EL (cell line): ENCODE measurements at places on chromosomes 12 and 14.
A peak's percentile ranks its signal among the peaks of the same experiment; 100 is the strongest.

DNA sequence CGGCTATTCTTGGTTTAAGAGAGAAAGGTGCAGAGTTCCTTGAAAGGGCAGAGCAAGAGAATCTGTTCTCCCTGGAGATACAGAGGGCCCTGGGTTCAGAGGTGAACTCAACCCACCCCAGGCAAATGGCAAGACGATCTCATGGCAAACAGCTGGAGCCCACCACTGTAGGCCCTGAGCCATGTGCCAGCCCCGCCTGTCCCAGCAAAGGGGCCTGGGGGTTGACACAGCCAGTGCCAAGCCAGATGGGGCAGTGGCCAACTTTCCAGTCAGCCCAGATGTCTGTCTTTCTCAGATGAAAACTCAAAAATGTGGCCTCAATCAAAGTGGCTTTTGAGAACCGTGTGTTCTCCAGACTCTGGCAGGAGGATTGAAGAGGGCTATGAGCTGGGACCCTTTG is 51.8 kb downstream of the ISCA2 start:
- no peak for DNase-seq

- DNase-seq = no peak
Observed at GRCh38 chr14:30295980-30296379, 263.0 kb upstream of the G2E3 start.

- DNase-seq = no peak
Observed at GRCh38 chr14:103089386-103090335, 4.9 kb upstream of the EXOC3L4 start.

- peak; percentile 43 for DNase-seq
Observed at GRCh38 chr12:66860752-66861750, 182.2 kb upstream of the GRIP1 start.

- DNase-seq = peak; percentile 64
Observed at GRCh38 chr12:95943330-95943842, at the start of gene AMDHD1. Gene AMDHD1, plus strand, starts transcription at chr12:95943331. Its CDS starts 68 bp downstream, at chr12:95943399.

- DNase-seq = no peak
Observed at GRCh38 chr12:58268069-58268468, 326.7 kb downstream of the ATP23 start.

DNA sequence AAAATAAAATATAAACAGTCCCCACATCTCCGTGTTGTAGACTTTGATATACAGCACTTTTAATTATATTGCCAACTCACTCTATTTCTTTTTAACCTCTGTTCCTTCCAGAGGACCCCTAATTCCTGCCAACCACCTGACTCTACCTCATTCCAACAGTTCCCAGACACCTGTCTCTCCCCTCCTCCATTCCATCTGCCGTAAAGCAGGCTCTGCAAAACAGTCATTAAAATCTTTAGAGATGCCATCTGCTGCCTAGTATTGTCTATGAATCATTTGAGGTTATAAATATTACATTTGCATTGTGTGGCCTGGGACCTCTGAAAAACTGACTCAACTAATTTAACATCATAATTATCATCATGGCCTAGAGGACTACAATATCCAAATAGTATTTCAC is 148.8 kb upstream of the DCN start:
- DNase-seq = no peak

DNA sequence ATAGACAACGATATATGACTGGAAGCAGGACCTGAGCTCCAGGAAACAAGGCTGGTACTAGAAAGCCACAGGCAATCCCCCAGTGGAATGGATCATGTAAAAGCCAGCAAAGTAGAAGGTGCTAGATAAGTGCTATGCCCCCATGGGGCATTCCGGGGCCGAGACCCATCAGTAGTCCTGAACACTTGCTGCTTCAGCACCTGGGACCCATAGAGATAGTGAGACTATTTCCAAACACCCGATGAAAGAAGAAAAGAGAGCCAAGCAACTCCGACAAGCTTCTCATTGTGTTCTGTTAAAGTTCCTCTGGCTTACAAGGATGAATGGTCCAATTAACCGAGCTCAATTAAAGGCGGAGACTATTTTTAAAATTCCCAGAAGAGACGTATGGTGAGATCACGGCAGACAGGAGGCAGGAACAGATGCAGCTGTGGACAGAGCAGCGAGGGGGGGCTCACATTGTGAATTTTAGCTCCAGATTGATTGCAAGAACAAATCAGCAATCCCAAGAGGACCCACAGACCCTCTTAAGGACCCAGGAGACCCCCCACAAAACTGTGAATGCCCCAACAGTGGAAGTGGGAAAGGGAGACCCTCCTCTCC is 142.5 kb upstream of the OVCH1 start:
- no peak for DNase-seq

GRCh38 chr14:64092940-64093339 is 201.2 kb downstream of the ESR2 start:
- no peak for DNase-seq

- no peak for DNase-seq
Observed at GRCh38 chr14:78202163-78202562, 32.0 kb downstream of the NRXN3 start.

- peak; percentile 24 for DNase-seq
Observed at GRCh38 chr14:76828339-76829012, 2.3 kb downstream of the LRRC74A start.

DNA sequence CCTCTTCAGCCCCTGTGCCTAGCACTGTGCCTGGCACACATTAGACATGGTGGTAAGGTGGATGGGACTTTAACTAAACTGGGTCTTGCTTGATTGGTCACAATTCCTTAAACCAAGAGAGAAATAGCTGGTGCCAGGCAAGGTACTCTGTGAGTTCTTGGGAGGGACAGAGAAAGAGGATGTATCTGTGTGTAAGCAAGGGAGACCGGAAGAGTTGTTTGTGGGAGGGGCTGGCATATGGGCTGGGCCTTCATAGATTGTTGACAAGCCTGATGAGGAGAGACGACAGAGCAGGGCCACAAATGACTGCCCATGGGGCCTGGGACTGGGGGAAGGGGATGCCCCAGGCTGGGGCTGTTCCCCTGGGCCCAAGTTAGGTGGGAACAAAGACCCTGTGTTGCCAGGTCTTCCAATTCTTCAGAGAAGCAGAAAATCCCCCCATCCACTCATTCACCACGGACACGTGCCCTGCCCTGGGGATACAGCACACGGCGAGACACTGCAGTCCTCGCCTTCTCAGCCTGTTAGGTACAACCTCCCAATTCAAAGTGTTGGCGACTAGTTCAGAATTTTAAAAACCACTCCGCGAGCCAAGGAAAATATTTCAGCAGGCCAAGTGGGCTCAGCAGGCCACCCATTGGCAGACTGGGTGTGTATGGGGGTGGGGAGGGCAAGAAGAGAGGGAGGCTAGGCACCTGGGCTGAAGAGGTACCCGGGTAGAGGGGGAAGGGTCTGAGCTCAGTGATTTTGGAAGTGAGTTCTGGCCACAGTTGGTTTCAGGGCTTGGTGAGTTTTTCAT is 11.4 kb upstream of the CYP46A1 start:
- no peak for DNase-seq

- no peak for DNase-seq
Observed at GRCh38 chr12:120741476-120742421, 16.1 kb downstream of the ACADS start.

- no peak for DNase-seq
Observed at GRCh38 chr14:98853063-98853729, 418.8 kb downstream of the BCL11B start.

DNA sequence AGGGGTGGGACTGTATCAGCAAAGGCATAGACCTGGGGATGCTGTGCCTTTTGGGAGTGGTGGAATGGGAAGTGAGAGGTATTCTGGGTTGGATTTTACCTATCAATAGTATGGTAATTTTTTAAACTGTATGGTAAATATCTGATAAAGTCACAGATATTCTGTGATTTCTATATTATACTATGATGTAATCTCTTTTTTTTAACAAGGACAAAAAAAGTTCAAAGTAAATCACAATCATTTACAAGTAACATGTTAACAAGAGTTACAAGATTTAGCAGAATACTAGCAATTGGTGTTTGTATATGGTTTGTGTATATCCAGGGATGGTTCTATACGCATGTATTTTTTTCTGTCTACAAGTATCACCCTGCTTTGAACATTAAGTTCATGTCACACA is 56.0 kb downstream of the BMAL2 start:
- no peak for DNase-seq

- DNase-seq = peak; percentile 58
Observed at GRCh38 chr14:58216544-58216943, 16.6 kb downstream of the ACTR10 start.

GRCh38 chr12:121530600-121531355 is 50.0 kb downstream of the KDM2B start:
- DNase-seq = peak; percentile 83

DNA sequence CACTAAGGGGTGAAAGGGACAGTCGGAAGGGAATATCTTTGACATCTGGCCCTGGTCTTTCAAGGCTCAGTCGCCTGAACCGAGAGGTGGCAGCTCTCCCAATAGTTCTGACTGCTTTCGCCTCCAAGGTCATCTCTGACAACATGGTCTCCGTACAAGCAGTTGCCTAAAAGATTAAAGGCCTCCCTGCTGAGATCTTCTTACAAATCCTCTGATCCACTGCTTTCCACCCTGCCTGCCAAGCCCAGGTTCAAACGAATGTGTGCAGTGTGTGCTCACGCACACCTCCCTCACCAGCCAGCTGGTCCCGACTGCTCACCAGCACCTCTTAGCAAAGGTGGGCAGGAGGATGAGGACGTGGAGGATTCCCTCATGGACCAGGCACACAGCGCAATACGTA is 10.4 kb downstream of the B4GALNT3 start:
- no peak for DNase-seq

- DNase-seq = peak; percentile 54
Observed at GRCh38 chr14:73173092-73173735, 36.9 kb downstream of the PSEN1 start.

- no peak for DNase-seq
Observed at GRCh38 chr14:23933108-23933741, 20.3 kb upstream of the DHRS4 start.

DNA sequence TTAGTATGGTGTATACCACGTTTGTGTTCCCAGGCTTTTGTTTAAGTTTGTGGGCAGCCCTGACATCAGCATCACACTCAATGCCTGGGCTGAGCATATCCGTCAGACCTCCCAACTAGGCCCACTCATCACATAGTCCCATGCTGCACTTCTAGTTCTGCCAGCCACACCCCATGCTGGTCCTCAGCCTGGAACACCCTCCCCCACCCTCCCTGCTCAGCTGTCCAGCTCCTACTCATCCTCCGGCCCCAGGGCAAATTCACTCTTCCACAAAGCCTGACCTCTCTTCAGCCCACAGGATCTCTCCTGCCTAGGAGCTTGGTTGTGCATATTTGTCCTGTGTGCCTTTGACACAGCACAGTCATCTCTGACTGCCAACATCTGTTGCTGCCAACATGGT is 3.9 kb upstream of the ENDOU start:
- DNase-seq = peak; percentile 91

- DNase-seq = peak; percentile 85
Observed at GRCh38 chr12:104974626-104975290, 11.4 kb upstream of the NOPCHAP1 start.

GRCh38 chr12:107917912-107918800 is 143.7 kb downstream of the ASCL4 start:
- peak; percentile 8 for DNase-seq

DNA sequence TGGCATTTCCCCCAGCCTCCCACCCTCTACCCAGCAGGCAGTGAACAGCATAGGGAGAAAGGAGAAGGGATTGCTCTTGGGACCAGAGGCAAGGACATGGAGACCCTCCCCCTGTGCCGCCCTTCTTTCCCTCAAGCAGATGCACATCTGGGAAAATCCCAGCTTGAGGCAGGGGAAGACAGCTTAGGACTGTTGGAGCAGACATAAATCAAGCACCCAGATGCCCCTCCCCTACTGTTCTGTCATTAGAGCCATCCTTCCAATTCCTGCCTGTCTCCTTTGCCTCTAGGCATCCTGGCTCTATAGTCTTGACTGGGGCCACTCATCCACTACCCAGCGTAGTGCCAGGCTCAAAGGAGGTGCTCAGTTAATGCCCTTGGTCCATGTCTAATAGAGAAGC is 7.5 kb upstream of the CISTR start:
- no peak for DNase-seq

GRCh38 chr12:16605642-16606116 is 283 bp downstream of the LMO3 start:
- no peak for DNase-seq
